ENCODE measurements at places on chromosomes 5 and 9.

DNA sequence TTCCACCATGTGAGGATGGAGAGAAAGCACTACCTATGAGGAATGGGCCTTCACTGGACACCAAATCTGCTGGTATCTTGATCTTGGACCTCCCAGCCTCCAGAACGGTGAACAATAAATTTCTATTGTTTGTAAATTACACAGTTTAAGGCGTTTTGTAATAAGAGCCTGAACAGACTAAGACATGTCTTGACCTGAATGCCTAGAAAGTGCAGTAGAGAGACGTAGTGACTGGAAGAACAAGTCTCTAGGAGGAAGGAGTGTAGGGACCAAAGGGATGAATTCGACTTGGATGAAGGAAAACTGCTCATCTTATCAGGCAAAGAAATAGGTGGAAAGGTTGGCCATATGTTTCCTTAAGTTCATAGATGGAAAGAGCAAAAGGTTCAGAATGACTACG lies 309.8 kb upstream of the RGMB start:
- DNase-seq, result no peak

DNA sequence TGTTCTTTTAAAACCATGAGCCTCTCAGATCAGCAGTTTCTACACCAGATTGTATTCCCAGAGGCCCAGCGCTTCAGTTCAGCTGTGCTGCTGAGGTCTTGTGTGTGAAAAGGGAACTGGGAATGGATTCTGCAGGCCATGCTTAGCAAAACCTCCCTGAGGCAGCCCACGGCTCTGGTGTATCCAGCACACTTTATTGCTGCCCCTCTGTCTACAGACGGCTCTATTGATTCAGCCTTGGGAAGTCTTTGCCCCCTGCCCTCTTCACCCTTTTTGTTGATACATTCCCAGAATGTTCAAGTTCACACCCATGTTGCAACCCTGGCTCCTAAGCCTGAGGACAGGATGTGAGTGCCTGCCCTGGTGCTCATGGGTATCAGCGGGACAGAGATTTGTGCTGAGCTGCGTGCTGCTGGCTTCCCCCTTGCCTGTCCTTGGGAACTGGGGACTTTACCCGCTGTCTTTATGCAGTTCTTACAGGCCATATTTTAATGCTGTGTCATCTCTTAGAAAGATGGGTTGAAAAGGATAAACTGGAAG lies 37.3 kb downstream of the ARHGAP26 start:
- no peak for DNase-seq

- DNase-seq, result no peak
Measured at GRCh38 chr5:144812763-144813162, 642.1 kb downstream of the KCTD16 start.

DNA sequence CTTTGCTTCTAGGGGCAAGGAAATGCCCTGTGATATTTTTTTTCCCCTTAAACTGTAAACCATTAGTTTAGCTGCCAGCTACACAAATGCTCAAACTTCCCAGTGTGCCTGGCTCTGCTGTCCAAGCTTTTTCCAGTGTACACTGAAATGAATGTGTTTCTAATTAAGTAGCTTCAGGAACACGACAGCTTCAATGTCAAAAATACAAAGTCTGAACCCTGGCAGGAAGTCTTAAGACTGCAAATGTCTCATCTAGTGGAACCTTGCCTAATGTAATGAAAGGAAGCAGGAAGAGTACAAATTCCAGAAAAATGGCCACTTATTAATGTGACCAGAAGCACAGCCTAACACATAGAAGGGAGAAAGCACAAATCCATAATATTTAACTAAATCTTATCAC lies 255.2 kb downstream of the CRB2 start:
- no peak for DNase-seq

DNA sequence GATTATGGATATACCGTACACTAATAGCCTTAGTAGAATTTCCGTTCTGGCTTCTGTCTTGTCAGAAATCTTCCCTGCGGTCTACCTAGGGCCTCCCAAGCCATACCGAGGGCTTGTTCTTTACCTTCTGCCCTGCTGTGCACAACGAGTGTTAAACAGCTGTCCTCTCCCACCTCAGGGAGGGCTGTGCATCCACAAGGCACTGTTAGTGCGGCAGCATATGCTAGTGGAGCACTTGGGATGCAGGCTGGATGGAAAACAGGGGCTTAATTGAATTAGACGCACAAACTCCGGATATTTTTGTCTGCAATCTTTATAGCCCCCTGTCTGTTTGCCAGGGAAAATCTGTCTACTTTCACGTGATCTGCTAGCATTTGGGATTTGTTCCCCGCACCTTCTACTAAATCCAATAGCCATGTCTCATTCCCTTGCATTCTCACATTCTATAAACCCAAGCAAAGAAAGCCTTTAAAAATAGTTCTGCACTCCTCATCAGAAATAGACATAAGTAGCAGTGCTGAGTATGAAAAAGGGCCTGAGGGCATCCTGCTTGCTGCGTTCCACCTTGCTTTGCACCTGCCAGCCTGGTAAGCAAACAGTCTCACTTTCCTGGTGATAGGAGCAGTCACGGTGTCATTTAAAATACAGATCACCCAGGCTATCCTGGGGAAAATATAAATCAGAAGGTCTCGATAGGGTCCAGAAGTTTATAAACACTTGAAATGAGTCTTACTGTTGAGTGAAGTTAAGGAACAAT lies 382.6 kb downstream of the RASEF start:
- peak; percentile 53 for DNase-seq

- no peak for DNase-seq
Measured at GRCh38 chr5:66363097-66363496, 219.0 kb downstream of the SREK1 start.

DNA sequence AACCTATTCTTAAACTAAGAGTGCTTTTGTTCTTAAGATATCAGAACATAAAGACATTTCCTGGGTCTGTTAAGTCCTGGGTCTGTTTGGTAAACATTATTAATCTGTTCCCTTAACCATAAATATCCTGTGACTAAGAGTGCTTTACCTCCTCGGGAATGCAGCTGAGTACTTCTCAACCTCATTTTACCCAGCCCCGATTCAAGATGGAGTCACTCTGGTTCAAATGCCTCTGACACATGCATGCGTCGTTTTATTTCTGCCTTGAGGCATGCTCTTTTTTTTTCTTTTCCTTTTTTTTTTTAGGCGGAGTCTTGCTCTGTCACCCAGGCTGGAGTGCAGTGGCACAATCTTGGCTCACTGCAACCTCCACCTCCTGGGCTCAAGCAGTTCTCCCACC lies 39.8 kb upstream of the FBXL17 start:
- DNase-seq, result no peak

DNA sequence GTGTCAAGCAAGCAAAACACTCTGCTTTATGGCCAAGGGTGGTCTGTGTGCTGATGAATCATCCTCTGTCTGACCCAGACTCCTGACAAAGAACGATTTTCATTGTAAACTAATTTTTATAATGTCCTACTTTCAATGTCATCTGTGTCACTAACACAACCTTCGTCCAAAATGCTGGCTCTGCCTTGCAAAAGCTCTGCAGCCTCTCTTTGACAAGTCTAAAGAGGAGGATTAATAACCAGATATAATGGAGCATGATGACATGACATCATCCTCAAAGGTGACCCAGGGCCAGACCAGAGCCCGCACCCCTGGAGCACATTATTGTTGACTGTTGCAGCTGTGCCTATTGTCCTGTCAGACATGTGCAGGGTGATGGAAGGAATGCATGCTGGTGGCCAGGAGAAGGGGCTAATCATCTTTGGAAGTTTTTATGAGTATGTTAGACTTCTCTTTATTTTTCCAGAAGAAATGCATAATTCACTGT lies 589.4 kb downstream of the NR2F1-AS1 start:
- DNase-seq, result peak; percentile 12

- no peak for DNase-seq
Measured at GRCh38 chr5:40406741-40407211, 272.9 kb upstream of the PTGER4 start.
